NCI-H2107 (cell line): ENCODE measurements at places on chromosomes 16 and 17.
A peak's percentile ranks its signal among the peaks of the same experiment; 100 is the strongest.

- DNase-seq: peak; percentile 63
Observed at GRCh38 chr17:40111221-40112128, 10.3 kb upstream of the MSL1 start.

- no peak for DNase-seq
Observed at GRCh38 chr16:84368308-84368996, at the start of gene ATP2C2. Gene ATP2C2, plus strand, starts transcription at chr16:84368538. Its CDS starts 78 bp downstream, at chr16:84368616.

- no peak for DNase-seq
Observed at GRCh38 chr16:66471264-66471663, 44.2 kb downstream of the BEAN1 start.

DNA sequence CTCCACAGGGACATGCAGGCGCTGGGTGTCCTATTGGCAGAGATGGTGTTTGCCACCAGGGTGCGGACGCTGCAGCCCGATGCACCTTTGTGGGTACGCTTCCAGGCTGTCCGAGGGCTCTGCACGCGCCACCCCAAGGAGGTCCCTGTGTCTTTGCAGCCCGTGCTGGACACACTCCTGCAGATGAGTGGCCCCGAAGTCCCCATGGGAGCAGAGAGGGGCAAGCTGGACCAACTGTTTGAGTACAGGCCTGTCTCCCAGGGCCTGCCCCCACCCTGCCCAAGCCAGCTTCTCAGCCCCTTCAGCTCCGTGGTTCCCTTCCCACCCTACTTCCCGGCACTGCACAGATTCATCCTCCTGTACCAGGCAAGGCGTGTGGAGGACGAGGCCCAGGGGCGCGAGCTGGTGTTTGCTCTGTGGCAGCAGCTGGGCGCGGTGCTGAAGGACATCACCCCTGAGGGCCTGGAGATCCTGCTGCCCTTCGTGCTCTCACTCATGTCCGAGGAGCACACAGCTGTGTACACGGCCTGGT is 2.8 kb downstream of the WDR81 start:
- no peak for DNase-seq

DNA sequence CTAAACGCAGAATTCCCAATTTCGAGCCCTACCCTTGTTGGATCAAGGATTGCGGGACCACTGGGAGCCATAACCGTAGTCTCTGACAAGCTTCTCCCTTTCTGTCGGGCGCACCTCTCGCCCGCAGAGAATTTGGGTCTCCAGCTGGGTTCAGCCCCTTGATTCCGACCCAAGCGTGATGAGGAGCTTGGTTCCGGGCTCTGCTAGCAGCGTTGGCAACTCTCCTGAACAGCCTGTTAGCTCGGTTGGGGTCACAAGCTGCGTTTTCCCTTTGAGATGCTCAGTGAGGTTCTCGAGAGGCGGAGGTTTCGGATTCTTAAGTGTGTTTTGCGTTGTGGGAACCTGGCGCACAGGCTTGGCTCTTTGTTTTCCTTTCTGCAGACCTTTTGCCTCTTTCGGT is 655 bp downstream of the ATXN1L start:
- DNase-seq: no peak

GRCh38 chr16:87316923-87317749 is at the start of gene C16orf95:
Gene C16orf95, minus strand, starts transcription at chr16:87317392. Its CDS starts 150 bp downstream, at chr16:87317242.
- peak; percentile 94 for DNase-seq

DNA sequence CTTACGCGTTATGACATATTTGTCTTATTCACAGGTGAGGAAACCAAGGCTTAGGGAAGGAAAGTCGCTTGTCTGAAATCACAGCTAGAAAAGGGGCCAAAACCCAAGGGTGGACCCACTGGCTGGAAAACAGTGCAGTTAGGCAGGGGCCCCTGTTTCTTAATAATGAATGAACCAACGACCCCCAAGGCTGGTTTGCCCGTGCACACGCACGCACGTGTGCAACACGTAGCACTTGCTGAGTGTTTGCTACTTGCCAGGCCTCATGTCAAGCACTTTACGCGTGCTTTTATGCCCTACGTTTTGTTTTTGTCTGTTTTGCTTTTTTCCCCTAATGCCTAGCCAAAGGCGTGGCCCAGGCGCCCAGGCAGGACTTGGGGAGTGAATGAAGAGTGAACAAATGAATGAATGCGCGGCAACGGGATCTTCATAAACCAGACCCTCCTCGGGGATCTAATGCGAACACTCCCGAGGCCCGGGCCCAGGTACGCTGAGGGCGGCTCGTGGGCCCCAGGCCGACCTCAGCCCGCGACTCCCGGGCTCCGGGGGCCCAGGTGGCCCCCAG is 571 bp upstream of the USP10 start:
- no peak for DNase-seq

DNA sequence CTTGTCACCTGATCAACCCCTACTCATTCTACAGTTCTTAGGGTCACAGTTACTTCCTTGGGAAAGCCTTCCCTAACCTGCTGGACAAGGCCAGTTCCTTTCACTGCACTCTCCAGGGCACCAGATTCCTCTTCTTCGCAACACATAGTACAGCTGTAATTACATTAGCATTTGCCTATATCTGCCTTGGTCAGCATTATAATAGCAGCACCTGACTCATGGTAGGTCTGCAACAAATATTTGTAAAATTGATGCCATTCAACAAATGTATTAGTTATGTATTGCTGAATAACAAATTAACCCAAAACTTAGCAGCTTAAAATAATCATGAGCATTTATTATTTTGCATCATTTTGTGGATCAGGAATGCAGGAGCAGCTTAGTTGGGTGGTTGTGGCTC is 193.0 kb downstream of the IRX5 start:
- DNase-seq: no peak

DNA sequence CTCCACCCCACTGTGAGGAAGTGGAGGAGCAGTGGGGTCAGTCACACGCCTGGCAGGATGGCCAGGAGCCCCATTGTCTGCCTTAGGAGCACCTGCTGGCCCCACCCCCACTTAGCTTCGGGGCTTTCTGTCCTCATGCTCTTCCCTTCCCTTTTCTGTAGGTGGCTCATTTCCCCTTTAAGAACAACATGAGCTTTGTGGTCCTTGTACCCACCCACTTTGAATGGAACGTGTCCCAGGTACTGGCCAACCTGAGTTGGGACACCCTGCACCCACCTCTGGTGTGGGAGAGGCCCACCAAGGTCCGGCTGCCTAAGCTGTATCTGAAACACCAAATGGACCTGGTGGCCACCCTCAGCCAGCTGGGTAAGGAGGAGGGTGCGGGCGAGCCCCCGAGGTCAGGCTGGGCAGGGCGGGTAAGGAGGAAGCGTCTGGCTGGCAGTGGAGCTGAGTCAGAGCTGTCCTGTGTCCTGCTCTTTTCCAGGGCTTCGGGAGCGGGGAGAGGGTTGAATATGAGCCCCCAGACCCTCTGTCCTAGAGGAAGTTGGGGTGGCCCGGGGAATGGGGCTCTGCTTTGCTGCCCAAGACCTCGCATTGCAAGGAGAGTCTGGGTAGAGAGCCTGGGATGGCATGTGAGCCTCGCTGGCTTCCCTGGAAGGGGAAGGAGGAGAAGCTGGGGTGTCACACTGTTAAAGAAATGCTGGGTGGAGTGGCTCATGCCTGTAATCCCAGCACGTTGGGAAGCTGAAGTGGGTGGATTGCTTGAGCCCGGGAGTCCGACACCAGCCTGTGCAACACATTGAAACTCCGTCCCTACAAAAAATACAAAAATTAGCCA is 9.2 kb upstream of the SERPINF1 start:
- DNase-seq: no peak

- no peak for DNase-seq
Observed at GRCh38 chr17:1907909-1908698, 78.3 kb downstream of the RPA1 start.

DNA sequence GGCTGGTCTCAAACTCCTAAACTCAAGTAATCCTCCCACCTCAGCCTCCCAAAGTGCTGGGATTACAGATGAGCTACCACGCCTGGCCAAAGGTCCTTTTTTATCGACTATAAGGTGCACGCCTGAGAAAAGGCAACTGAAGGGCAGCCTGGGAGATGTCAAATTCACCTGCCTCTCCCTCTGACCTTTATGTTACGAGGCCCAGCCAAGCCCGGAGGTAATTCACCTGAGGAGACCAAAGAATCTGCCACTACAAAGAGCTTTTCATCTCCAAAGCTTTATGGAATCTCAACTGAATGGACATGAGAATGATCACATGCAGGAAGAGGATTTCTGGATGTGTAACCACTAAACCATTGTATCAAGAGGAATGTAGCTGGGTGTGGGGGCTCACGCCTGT is 37.2 kb downstream of the LYRM1 start:
- no peak for DNase-seq

DNA sequence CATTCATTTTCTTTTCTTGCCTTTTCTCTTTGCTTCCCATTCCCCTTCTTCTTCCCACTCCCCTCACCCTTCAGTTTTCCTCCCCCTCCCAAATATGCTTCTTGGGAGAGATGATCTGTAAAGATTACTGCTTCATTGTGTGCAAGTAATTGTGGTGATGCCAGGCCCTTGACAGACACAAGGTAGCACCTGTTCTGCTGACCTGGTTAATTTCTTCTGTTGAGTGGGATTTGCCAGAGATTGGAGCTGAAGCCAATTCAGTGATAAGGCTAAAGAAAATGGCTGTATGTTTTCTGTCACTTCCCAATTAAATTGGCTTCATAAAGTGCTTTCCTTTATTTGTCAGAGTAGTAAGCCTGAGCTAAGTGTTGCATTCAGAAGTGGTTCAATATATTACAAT is 44.5 kb downstream of the AATF start:
- no peak for DNase-seq

DNA sequence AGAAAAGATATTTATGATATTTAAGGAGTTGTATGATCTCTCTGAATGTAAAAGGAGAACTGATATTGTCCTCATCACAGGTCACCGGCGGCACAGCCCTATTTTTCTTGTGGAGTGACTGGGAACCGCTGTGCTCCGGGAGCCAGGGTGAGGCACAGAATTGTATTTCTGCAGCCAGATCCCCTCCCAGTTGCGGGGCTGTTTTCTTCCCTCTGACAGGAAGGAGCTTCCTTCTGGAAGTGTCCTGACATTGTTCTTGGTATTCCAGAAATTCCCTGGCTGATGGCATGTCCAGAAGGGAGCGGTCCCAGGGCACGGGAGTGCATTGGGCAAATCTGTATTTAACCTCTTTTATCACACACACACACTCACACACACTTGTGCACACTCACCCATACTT is 268.6 kb upstream of the FOXF1 start:
- no peak for DNase-seq

DNA sequence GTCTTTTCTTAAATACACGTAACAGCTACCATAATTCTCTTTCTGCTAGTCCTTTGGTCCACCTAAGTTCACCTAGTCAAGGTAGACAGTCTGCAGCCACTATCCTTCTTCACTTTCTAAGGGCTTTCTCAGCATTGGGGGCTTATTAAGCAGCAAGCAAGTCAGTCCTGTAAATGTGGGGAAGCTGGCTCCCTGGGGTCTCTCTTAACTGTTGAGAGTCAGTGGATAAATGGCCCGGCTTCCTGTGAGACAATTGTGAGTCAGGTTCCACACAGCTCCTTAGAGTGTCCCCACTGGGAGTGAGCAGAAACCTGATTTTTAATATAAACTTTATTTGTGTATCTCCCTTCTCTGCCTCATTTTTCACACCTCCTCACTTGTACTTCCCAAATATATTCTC is 132.1 kb downstream of the CDH13 start:
- no peak for DNase-seq

GRCh38 chr17:164303-165235 is 16.9 kb downstream of the DOC2B start:
- DNase-seq: no peak

GRCh38 chr16:87027056-87027616 is 290.1 kb downstream of the C16orf95 start:
- no peak for DNase-seq

GRCh38 chr16:66910175-66910940 is 8.3 kb downstream of the CDH16 start:
- no peak for DNase-seq

- no peak for DNase-seq
Observed at GRCh38 chr17:6986676-6987075, 9.2 kb upstream of the ALOX12 start.

DNA sequence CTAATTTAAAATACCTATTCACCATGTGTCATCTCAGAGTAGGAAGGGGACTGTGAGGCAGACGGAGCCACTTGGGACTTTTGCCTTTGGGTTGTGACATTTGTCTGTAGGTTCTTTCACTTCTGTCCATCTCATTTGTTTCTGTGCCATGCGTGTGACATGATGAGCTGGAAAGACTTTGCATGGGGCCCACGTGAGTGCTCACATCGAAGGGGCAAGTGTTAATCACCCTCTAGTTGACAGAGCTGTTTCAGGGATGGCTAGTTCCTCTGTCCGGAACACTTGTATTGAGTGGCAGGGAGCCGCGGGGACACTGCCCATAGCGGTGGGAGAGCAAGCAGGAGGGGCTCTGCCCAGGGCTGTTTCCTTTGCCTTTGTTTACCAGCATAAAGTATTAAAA is 112.0 kb downstream of the RPTOR start:
- no peak for DNase-seq

GRCh38 chr16:4783251-4783950 is 4.7 kb downstream of the SEPTIN12 start:
- no peak for DNase-seq

- DNase-seq: no peak
Observed at GRCh38 chr17:12546983-12547382, 118.7 kb upstream of the MYOCD start.

DNA sequence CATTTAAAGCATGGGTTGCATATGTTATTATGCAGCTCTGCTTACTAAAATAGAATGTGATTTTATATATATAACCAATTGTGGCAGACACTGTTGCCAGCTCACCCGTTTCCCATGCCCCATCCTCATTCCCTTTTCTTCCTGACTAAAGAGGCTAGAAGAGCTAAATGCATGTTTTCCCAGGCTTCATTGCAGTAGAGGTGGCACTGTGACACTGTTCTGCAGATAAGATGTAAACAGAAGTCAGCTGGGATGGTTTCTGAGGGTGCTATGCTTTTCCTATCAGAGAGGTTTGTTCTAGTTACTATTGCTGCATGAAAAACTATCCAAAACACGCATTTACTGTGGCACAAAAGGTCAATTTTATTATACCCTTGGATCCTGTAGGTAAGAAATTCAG is 5.7 kb upstream of the TOB1 start:
- DNase-seq: no peak

- DNase-seq: no peak
Observed at GRCh38 chr16:90023078-90023447, 3.8 kb upstream of the DBNDD1 start.

- no peak for DNase-seq
Observed at GRCh38 chr17:15966183-15966878, 21.4 kb downstream of the ADORA2B start.

DNA sequence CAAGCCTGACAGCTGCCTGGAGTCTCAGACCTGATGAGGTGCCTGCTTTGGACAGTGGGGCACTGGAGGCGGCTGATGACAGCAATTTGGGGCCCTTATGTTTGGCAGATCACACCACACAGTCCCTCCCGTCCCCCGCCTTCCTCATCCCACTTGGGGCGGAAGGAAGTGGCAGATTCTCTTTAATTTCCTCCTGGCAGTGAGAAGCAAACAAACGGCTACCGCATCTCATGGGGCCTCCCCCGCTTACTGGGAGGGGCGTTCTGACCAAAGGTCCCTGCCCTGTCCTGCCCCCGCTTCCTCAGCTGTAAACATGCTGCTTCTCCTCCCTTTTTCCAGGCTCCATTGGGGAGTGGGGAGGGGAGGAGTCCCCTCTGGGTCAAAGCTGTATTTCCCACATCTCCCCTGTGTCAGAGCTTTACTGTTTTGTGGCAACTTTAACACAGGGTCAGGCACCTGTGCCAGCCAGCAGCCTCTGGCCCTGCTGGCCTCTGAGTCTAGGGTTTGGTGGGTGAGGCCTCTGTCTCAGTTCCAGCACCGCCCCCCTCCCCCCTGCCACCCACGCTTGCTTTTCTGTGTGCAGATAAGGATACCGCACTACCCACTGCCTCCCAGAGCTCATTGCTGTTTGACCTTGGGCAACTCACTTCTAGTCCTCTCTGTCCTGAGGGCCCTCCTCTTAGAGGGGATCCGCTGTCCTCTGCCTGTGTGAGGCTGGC is 5.4 kb upstream of the NFATC3 start:
- no peak for DNase-seq
